ENCODE measurements at places on chromosomes 3 and 15. TPM values are rescaled to one million over a fixed set of nuclear protein-coding genes. Genes with fewer than 3 reads are reported as not detected.

Gene ROBO2
- 13.2 TPM for total RNA-seq

DNA sequence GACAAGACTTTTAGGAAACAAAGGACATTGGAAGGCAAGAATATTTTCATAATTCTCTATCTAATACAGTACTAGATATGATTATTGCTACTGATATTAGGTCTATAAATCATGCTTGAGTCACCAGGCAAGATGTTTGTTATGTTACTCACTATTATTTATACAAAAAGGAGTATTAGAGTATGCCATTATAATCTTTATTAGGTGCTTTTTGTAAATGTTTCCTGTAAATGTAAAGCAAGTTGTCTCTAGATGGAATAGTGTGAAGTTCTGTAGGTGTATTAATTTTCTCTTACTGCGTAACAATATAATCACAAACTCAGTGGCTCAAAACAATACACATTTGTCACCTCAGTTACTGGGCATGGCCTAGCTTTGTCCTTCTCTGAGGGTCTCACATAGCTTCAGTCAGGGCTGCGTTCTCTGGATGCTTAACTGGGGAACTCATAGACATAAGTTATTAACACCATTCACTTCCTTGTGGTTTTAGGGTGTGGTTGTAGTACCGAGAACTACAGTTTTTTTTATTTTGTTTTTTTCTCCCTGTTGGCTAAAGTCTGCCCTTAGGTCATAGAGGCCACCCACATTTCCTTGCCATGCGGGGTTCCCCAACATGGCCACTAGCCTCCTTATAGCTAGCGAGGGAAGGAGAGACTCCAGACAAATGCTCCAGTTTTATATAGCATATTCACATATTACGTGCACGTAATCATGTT lies 20.3 kb upstream of the MAP3K13 start:
- no peak for DNase-seq

- DNase-seq, result no peak
Measured at GRCh38 chr15:52101542-52102323, 10.8 kb downstream of the BCL2L10 start.

Gene CDHR4
- total RNA-seq, result not detected

DNA sequence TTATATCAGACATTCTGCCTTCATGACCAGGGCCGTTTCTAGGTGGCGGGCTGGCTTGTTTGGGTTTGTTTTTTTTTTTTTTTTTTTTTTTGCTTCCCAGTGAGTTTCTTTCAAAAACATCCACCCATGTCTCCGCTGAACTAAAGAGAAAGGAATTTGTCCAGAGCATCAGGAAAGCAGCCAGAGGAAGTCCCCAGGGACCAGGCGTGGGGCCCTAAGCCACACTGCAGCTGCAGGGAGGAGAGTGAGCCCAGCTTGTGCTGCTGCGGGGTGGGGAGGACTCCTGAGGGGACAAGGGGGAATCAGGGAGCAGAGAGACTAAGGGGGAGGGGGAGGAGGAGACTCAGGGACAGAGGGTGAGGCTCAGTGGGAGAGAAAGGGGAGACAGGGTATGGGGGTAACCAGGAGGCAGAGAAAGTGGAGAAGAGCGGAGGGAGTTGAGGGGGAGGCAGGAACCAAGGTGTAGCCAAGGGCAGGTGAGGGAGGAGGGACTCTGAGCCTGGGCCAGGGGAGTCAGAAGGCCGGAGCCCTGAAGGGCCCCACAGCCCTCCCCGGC lies 49.5 kb downstream of the CYP11A1 start:
- peak; percentile 96 for DNase-seq

- DNase-seq, result no peak
Measured at GRCh38 chr15:65310431-65311137, 6.1 kb downstream of the RNU5B-1 start.

Gene SORD
- 9.4 TPM for total RNA-seq

DNA sequence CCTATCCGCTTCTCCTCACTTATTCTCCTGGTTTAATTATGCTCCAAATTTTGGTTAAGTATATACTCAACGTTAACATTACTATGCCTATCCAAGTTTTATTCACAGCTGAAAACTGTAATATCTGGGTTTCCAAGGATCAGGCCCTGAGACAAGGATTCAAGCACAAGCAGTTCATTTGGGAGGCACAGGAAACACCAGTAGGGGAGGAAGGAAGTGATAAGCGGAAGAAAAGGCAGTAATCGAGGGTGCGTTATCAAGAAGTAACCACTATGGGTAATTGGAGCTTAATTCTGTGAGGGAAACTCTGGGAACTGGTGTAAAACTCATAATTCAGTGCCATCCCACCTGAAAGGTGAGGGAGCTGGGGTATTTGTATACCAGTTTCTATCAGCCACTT lies 120.3 kb downstream of the KCNAB1 start:
- no peak for DNase-seq

DNA sequence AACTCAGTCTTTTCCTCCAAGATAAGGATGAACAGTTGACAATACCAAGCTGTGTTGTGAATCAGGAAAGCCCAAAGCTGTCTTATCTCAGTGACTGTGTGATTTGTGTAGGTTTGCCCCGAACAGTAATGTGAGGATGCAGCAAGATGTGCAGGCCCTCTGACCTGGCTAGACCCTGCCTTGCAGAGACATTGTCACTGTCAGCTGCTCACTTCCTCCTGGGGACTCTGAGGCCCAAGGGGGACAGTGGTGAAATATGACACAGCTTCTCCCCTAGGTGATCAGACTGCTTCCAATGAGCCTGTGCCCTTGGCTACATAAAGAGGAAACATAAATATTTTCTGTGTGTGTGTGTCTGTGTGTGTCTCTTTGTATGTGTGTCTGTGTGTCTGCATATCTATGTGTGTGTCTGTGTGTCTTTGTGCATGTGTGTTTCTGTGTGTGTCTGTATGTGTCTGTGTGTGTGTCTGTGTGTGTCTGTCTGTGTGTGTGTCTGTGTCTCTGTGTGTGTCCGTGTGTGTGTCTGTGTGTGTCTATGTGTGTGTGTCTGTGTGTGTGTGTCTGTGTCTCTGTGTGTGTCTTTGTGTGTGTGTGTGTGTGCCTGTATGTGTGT lies 21.7 kb downstream of the LRRK1 start:
- DNase-seq, result no peak

Gene XYLB
- 1.4 TPM for total RNA-seq

DNA sequence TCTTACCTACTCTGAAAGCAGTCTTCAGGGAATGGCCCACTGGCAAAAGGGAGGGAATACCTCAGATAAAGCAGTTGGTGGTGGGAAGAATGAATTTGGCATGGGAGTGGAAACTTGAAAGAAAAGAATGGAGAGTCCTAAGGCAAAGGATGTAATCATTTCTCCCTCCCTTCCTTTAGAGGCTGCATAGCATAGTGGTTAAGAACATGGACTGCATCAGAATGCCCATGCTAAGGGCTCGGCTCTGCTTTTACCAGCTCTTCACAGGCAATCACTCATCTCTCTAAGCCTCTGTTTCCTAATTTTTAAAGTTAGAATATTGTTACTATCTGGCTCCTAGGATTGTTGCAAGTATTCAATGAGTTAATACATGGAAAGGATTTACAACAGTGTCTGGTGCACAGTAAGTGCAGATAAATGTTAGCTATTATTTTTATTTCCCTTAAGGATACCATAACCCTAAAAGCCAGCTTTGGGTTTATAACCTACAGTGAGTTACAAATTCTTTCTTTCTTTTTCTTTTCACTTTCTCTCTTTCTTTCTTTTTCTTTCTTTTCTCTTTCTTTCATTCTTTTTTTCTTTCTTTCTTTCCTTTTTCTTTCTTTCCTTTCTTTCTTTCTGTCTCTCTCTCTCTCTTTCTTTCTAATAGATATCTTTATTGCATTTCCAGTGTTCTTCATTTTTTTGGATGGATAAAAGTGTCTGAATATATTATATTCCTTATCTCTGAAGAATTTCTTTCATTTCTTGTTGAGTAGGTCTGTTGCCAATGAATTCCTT lies 23.6 kb downstream of the VEPH1 start:
- DNase-seq, result no peak

- no peak for DNase-seq
Measured at GRCh38 chr3:66409771-66410754, 90.8 kb downstream of the LRIG1 start.

GRCh38 chr3:69750549-69750948 lies 11.3 kb downstream of the MITF start:
- no peak for DNase-seq

DNA sequence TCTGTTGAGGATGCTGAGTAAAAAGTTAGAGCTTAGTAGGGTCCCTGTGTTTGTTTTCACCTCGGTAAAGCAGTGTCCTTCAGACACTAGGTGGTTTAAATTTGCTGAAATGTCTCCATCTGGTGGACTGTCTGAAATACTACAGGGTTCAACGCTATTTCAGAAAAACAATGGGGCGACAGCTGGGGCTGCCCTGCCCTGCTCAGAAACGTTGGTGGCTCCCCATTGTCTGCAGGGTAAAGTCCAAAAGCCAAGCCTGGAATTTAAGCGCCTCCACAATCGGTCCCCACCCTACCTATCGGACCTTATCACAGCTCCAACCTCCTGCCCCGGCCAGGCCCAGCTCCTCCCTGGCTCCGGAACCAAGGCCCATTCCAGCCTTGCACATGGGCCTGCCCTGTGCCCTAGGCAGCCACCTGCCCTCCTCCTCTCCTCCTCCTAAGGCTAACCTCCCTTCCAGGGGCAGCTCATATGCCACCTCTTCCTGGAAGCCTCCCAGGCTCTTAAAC lies 4.3 kb upstream of the TSEN2 start:
- no peak for DNase-seq

DNA sequence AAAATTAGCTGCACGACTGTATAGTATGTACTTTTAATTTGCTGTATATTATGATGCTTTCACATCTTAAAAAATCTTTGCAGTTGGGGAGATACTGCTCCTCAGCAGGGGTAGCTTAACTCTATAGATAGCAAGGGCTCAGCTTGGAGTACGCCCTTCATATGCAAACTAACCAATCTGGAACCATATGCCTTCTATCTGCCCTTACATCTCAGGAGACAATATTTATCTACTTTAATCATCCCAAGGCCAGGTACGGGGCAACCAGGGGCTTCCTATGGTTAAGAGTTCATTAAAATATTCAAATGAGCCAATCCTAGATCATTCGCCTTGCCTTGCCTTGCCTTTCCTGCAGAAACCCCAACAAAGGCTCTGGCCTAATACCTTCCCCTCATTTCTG lies 204.1 kb upstream of the ZBTB20 start:
- no peak for DNase-seq

DNA sequence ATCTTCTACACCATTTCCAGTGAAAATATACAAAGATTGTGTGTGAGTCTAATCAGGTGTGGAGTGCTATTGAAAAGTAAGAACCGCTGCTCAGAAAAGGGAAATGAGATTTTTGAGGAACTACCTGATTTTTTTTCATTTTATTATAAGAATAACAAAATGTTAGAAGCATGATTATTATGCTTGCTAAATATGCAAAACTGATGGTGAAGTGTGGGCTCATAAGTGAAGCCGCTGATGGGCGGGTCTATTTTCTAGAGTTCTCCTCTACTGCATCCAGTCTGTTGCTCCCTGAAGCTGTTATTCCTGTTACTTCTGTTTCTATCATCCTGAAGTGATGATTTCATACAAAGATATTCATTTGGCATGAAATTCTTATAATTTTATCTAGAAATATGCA lies 612.0 kb downstream of the CADM2 start:
- no peak for DNase-seq

GRCh38 chr3:98513091-98513511 lies 9.6 kb downstream of the CLDND1 start:
- DNase-seq, result no peak

DNA sequence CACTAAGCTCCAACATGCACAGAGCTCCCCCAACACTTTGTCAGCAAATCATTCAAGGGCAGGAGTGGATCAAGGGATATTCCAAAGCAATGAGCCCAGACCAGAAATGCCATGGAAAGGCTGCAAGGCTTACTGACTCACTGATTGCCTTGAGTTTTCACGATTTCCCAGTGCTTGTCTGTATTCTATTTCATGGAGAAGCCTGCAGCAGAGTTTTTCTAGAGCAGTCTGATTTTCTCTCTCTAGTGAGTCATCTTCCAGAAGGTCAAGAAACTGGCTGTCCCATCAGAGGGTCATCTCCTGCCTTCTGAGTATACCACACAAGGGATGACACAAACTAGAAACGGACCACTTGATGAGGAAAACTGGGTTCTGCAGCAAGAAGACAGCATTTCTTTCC lies 16.5 kb downstream of the LMCD1 start:
- peak; percentile 42 for DNase-seq

Gene GOLGA8N
- total RNA-seq, result 14.7 TPM

GRCh38 chr3:131553495-131554247 lies 50.9 kb upstream of the MRPL3 start:
- DNase-seq, result no peak

- no peak for DNase-seq
Measured at GRCh38 chr3:129180461-129180860, 3.2 kb downstream of the CNBP start.

Gene MESP1
- total RNA-seq, result 2.9 TPM

- no peak for DNase-seq
Measured at GRCh38 chr3:130757611-130758150, 11.1 kb upstream of the PIK3R4 start.

DNA sequence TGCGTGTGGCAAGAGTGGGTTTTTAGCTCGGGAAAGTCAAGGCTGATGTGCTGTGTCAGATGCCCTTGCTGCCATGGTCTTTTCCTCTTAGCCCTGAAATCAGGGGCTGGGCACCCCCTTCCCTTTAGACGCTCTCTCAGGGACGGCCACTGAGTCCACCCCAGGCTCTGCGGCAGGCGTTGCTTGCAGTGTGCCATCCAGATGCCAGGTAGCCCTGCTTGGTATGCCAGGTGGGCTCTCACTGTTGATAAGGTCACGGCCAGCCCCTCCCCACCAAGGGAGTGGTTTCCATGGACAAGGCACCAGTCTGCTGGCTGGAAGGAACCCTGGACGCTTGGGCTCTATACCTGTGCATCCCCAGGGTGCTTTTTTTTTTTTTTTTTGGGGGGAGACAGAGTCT lies 24.6 kb downstream of the FGD5 start:
- DNase-seq, result no peak

- no peak for DNase-seq
Measured at GRCh38 chr3:29577250-29577649, 296.4 kb downstream of the RBMS3 start.

Gene UACA
- total RNA-seq, result 73.4 TPM

DNA sequence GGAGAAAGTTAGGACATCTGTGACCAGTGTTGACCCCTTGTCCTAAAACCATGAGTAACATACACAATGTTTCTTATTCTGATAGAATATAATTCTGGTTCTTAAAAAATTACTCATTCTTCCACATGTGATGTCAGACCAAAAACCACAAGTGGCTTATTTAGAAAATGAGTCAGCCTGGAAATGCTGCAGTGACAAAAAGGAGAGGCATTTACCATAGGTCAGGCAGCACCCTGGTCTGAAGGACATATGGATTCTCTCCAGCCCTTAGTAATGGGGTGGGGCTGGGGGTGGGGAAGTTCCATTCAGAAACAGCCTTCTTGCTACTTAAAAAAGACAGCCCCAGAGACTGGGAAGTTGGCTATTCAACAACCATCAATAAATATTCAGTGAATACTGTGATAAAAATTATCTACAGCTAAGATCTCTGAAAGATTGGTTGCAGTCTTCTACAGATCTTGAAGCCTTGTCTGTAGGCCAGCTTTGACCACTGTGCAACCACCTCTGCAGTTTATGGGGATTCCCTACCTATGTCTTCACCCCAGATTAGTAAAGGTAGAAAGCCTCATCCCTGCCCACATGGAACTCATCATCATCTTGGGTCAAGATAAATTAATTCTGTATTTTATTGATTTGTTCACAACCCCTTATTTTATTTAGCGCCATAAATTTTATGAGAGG lies 34.9 kb upstream of the TIMP4 start:
- DNase-seq, result peak; percentile 76

Measured in umbilical cord (tissue), 2 donors.